ENCODE measurements at places on chromosomes 11 and 22.

- DNase-seq: no peak
Measured at GRCh38 chr11:66609721-66610617, 6.5 kb upstream of the RBM14 start.

GRCh38 chr11:89608234-89608966 lies 101.7 kb upstream of the TRIM77 start:
- no peak for DNase-seq

DNA sequence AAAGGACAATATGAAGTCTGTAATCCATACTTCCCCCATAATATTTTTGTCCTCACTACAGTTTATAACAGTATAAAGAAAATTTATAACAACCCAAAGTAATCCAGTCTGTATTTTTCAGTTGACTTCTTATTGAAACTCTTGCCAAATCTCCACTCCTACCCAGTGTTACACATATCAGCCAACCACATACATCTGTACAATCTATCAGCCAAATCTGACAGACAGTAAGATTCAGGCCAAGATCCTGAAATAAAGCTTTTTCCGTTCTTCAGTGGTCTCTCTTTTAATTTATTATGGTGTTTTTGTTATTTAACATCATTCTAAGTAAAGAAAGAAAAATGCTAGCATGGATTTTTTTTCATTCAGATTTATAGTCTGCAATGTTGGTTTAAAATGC lies 2370.9 kb upstream of the RAG2 start:
- DNase-seq: no peak

GRCh38 chr11:21908211-21908610 lies 284.7 kb upstream of the ANO5 start:
- no peak for DNase-seq

GRCh38 chr11:86672007-86672621 lies at the start of gene ME3:
TSS of gene ME3 (minus strand) at chr11:86672616.
- DNase-seq: peak; percentile 34

DNA sequence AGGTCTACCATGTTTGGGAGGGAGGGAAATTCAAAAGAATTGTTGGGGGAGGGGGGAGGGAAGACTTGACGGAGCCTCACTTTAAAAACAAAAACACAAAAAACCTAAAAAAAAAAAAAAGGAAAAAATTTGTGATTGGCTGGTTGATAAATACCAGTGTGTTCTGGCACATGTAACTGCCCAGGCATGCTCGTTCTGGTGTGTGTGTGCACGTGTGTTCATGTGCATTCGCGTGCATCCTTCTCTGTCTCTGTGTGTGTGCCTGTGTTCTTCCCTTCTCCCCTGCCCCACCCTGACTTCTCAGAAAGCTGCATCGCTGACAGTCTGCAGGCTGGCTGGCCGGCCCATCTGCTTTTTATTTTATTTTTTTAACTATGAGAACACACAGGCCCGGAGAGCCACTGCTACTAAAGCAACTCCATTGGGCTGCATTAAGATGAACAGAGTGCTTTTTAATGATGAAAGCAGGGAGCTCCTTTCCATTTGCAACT lies 22.6 kb upstream of the ADSL start:
- no peak for DNase-seq

GRCh38 chr11:100785148-100785983 lies 98.3 kb downstream of the ARHGAP42 start:
- DNase-seq: no peak

- no peak for DNase-seq
Measured at GRCh38 chr11:17633987-17634775, 85.2 kb upstream of the MYOD1 start.

DNA sequence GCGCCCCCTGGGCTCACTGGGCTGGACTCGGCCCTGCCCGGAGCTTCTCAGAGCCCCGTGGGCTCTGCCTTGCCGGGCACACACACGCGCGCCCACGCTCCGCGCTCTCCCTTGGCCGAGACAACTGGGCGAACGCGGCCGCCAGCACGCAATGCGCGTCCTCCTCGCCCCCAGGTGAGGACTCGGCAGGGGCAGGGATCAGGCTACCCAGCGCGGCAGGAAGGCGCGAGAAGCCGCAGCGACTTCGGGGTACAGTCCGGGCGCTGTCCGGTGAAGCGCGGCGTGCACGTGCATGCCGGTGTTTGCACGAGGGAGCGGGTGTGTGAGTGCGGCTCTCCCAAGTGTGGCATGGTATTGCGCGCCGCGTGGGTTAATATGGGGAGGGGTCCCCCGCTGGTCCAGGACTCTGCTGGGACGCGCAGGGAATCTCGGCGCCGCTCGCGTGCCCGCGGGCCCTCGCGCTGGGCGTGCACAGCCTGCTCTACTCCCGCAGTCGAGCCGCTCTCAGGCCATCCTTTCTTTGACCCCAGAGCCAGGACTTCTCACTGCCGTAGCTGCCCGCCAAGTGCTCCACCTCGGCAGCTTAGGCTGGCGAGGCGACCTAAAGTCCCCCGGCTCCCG lies 5.4 kb downstream of the WNT7B start:
- no peak for DNase-seq

GRCh38 chr11:62752177-62752785 lies 1.7 kb downstream of the ZBTB3 start:
- DNase-seq: no peak

DNA sequence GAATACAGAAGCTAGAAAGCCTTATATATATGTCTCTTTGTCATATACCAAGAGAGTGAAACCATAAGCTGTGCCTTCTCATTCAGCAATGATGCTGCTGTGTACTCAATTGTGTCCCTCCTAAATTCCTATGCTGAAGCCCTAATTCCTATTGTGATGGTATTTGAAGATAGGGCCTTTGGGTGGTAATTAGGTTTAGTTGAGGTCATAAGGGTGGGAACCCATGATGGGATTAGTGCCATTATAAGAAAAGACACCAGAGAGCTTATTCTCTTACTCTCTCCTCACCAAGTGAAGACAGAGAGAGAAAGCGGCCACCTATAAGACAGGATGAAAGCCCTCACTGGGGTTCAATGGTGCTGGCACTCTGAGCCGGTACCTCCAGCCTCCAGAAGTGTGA lies 1191.3 kb upstream of the TENM4 start:
- DNase-seq: no peak

- no peak for DNase-seq
Measured at GRCh38 chr11:20501971-20502370, 97.4 kb upstream of the SLC6A5 start.

DNA sequence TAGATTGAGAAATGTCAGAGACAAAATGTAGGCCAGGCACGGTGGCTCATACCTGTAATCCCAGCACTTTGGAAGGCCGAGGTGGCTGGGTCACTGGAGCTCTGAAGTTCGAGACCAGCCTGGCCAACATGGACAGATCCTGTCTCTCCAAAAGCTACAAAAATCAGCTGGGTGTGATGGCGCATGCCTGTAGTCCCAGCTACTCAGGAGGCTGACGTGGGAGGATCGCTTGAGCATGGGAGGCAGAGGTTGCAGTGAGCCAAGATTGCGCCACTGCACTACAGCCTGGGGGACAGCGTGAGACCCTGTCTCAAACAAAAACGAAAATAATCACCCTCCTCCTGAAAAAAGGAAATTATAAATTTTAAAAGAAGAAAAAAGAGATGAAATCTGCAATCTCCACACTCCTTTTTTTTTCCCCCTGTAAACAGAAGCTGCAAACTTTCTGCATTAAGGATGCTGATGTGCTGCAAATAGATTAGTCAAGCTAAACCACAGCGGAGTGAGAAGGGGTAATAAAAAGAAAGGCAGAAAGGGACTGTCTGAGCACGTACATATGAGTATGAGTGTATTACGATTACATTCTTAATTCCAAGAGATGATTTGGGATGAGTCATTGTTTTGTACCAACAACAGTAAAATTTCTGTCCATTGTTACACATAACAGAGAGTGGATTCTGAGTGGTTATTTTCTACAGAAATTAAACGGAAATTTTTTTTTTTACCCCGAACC lies 87.3 kb downstream of the SIK3 start:
- no peak for DNase-seq

DNA sequence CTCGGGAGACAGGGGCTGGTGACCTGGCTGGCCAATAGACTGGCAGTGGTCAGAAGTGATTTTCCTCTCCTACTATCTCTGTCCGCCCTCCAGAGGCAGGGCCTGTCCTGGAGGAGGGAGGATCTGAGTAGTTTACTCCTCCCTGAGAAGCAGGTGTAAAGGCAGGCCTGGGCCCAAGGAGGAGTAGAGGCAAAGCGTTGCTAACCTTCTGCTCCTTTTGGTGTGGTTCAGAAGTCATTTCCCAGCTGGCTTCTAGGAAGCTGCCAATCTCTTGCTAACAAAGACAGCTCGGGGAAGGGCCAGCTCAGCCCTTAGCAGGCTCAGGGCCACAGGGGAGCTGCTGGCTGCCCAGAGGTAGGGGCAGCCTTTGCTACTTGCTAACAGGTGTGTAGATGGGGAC lies 151.1 kb upstream of the NECTIN1 start:
- DNase-seq: no peak

- DNase-seq: no peak
Measured at GRCh38 chr11:124551189-124551588, 7.7 kb upstream of the OR8B12 start.

- DNase-seq: no peak
Measured at GRCh38 chr22:36227396-36227795, 11.9 kb downstream of the APOL2 start.

- no peak for DNase-seq
Measured at GRCh38 chr11:57471496-57471895, 11.2 kb downstream of the RTN4RL2 start.

DNA sequence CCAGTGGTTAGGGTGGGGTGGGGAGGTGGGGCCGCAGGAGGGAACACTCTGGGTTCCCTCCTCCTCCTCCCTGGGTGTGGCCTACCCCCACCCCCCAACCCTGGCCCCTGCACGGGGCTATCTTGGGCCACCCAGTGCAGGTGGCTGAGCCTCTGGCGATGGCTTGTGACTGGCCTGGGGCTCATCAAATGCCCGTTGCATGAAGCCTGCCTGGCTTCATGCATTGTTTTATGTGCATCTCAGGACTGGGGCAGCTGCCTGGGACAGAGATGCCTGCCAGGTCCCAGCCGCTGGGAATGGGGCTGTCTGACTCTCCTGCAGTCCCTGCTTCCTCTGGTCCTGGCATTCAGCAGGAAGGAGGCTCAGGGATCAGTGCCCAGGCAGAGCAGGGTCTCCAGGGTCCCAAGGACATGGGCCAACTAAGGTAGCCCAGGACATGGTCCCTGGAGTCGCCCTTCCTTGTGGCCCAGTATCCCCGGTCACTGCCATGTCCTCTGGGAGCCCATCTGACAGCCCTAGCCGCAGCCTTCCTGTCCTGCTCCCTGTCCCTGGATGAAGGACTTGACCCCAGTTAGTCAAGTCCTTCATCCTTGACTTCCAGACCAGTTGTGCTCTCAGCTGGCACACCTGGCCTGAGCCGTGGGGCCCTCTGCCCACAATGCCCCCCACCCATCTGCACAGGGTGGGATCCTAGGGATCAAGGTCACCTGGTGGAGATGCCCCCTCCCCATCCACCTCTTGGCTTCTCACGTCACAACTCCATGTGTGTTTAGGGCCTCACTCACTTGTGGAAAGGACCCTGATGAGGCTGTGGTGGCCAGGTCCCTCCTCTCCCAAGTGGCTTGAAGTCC lies 112.1 kb upstream of the FGF3 start:
- DNase-seq: no peak

GRCh38 chr11:107482234-107482633 lies 24.6 kb upstream of the CWF19L2 start:
- no peak for DNase-seq

Measured in activated CD4-positive, alpha-beta T cell treated with anti-CD3 and anti-CD28 coated beads, Interleukin-2, amount 50 U/mL, for 4 hours (primary cell).